ENCODE measurements at places on chromosomes 4 and X. TPM values are rescaled to one million over a fixed set of nuclear protein-coding genes. Genes with fewer than 3 reads are reported as not detected.

DNA sequence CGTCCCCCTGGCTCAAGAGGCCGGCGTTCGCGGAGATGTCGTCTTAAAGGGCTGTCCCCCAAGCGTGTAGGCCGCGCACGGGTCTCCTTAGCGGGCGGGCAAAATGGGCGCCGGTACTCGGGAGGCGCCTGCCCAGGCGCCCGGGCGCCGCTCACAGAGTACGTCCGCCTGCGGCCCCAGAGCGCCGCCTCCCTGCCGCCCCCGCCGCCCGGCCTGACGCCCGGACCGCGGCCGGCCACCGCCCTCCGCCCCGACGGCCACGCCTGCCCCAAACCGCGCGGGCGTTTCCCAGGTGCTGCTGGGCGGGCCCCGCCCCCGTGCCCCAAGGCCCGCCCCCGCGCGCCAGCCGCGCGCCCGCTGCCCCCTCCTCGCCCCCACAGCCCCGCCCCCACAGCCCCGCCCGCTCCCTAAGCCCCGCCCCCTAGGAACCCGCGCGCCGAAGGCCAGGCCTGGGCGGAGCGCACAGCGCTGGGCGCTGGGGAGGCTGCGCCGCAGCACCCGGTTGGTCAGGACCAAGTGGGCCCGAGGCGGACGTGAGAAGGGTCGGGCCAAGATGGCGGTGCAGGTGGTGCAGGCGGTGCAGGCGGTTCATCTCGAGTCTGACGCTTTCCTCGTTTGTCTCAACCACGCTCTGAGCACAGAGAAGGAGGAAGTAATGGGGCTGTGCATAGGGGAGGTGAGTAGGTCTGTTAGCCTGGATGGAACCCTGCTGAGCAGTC lies at the start of the genes BRCC3, CMC4 and MTCP1:
Gene BRCC3 (plus strand): TSS at position 534 of the 719 bp plus-strand sequence. CDS start 20 bp downstream, at position 554.
Gene CMC4 (minus strand): TSS at position 162 of the 719 bp plus-strand sequence. CDS start 7,113 bp downstream, outside the sequence.
Gene MTCP1 (minus strand): TSS at position 162 of the 719 bp plus-strand sequence. CDS start 5,126 bp downstream, outside the sequence.
- peak; percentile 81 for DNase-seq

DNA sequence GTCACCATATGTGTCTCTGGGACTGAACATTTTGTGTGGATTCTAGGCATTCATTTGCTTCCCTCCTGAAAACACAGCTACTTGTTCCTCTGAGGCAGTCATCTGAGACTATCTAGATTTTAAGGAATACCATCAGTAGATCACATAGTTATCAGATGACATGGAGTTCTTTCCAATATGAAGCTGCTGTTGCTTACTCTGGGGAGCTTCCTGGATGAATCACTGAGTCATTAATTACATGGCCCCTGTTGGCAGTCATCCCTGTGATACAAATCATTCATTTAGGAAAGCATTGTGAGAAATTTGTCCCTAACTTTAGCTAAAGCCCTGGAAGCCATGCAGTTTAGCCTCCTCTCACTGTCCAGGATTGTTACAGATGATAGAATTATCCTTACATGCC lies 98.2 kb upstream of the ARSJ start:
- DNase-seq: peak; percentile 74

GRCh38 chr4:146104541-146104940 lies 71.0 kb upstream of the LSM6 start:
- DNase-seq: no peak

DNA sequence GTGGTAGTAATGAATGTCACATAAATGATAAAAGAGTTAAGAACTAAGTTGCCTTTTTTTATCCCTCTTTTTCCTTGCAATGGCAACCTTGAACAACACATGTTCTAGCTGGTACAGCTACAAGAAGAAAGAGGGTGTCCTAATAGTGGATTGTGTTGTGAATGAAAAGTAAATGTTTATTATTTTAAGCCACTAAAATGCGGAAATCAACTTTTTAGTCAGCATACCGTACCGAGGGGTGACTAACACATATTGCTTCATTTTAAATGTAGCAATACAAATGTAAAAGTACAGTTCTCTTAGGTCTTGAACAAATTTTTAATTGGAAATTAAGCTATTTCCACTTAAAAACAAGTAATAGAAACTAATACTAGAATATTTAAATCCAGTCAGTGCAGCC lies 17.7 kb upstream of the AP1AR start:
- DNase-seq: peak; percentile 87

- DNase-seq: no peak
Measured at GRCh38 chr4:140645614-140646412, 77.1 kb upstream of the UCP1 start.

DNA sequence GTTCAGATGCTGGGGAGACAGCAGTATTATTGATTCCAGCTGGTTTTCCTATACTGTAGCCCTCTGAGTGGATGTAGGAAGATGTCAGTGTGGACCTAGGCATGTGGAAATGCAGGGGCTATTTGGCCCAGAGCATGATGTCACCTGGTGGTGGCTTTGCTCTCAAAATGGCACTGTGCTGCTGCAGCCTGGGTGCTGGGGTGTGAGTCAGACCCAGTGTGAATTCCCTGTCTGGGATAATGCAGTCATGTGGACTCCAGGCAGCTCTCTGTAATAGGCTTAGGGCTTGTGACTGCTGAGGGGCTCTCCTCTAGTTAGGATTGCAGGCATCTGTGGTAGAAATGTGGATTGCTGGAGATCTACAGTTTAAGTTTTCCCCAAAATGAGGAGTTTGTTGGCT lies 70.7 kb downstream of the DCAF8L2 start:
- DNase-seq: no peak

GRCh38 chr4:80196259-80196921 lies 913 bp upstream of the PRDM8 start:
- no peak for DNase-seq

- peak; percentile 26 for DNase-seq
Measured at GRCh38 chr4:65007841-65008439, 598.7 kb upstream of the TECRL start.

DNA sequence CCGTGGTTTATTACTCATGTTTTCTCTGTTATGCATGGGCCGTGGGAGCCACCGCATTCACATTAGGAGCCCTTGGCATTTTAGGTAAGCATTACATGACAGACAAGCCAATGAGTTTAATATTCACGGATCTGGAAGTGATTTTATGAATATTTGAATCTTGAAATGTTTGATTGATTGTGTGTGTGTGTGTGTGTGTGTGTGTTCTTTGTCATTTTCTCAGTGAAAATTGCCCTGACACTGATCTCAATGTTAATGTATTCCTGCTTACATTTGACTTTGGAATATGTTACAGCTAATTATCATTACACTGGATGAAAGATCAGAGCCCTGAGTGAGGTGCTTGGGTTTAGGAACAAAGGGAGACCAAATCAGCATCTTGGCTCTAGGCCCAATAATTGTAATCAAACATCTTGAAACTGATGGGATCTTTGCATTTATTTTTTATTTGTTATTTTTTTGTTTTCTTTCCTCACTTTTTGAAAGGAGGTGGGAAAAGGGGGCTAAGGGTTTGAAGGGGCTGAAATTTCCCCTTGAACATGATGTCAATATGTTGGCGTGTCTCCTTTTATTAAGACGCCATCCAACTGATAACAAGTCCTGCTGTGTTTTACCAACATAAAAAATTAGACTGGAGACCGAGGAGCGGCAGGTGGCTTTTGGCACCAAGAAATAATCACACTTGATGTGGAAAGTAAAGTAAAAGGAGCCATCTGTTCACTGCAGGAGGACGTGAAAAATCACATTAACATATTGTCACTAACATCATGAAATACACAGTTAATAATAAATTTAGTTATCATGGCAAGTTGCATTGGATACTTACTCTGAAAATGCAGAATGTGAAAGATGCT lies 5.2 kb upstream of the GK2 start:
- DNase-seq: no peak

DNA sequence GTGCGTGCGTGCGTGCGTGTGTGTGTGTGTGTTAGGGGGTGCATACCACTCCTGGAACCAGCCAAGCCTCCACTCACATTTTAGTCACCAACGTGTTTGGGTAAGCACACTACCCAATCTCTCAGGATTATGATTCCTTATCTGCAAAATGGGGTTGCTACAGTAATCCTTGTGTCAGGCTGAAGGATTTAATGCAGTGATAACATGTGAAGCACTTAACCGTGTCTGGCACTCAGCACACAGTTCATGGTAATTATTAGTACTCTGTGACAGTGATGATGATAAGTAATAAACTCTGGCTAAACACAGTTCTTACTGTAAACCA lies 57.3 kb downstream of the CLDN22 start:
- DNase-seq: peak; percentile 92

GRCh38 chrX:24027985-24028384 lies 999 bp upstream of the KLHL15 start:
- DNase-seq: no peak

DNA sequence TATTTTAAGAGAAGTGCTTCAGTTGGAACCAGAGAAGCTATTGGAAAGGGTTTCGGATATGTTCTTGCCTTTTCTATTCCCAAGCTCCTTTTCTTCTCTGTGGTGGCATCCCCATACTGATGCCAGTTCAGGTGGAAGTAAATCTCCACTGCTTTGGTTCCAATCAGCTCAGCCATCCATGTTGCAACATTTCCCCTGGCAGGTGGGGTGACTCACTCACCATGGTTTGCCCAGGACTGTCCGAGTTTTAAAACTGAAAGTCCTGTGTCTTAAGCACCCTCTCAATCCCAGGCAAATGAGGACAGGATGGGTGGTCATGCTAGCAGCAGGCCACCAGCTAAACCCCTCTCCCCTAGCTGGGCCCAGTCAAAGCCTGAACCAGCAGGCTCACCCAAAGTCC lies 15.1 kb downstream of the RAI2 start:
- DNase-seq: no peak

DNA sequence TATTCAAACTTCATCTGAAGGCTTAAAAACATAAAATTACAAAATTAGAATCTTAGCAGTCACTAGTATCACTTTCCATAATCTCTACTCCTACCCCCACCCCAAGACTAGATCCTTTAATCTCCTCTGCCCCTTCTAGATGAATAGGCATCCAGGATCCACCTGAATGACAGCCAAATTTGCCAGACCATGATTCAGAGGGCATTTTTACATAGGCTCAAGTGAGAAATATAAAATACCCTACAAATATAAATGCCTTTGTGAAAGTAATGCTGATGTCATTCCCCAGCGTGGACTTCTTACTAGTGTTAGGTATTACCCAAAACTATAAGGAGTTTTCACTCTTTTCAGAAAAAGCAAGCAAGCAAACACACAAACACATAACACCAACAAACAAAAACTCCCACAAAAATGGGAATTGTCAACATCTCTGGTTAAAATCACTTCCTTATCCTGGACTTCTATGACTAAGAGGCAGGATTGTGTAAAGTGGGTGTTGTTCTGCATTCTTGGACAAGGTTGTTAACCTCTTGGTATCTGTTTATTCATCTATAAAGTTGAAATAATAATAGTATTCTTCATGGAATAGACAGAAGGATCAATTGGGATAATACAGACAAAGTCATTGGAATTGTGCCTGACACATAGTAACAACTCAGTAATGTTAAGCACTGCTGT lies 51.3 kb upstream of the TMPRSS11F start:
- DNase-seq: peak; percentile 43

- DNase-seq: no peak
Measured at GRCh38 chr4:151144329-151145072, 45.1 kb downstream of the RPS3A start.

DNA sequence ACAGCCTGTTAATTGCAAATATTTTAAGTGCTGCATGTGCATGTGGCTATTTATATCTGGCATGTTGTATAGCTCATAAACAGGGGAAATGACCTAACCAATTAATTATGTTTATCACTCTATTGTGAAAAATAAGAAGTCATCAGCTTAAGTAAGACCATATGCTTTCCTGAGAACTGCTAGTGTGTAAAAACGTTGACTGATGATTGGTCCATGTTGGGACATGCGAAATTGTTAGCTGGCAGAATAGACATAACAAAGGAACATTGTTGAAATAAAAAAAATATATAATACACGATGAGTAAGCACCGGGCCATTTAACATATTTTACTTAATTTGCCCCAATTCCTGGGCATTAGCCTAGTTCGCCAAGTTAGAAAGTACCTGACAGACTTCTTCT lies 207.5 kb downstream of the ANK2 start:
- peak; percentile 81 for DNase-seq

DNA sequence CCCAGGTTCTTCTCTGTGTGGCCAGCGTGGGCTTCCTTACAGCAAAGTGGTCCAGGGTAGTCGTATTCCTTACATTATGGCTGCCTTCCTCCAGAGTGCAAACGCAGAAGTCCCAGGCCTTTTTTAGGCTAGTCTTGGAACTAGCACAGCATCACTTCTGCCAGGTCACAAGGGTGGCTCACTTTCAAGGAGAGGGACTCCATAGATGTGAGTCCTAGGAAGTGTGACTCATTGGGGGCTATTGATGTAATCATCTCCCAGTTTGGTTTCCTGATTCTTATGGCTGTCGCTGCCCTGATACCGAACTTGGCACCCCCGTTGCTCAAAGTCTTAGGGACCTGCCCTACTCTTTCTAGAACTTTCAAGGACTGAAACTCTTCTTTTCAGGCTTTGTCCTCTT lies 140.0 kb downstream of the DCK start:
- no peak for DNase-seq

GRCh38 chr4:95847908-95848460 lies 8.1 kb downstream of the PDHA2 start:
- no peak for DNase-seq

DNA sequence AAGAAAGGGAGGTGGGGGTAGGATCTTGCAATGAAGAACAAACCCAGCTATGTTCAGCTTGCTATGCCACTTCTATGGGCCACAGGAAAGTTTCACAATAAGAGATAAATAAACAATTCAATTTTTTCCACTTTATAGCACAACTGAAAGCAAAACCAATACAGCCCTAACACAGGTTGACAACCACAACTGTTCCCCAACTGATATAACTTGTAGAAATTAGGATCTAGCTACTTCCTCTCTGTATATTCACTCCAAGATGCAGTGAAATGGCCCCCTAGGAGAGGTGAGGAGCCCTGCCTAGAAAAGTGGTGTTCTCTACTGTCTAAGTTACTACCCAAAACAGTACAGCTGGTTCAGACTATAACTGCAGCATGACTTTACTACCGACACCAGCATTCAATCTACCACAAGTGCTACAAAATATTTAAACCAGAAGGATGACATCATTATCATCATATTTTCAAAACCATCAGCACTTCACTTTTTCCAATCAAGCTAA lies 77.0 kb downstream of the FBXW7 start:
- peak; percentile 43 for DNase-seq

DNA sequence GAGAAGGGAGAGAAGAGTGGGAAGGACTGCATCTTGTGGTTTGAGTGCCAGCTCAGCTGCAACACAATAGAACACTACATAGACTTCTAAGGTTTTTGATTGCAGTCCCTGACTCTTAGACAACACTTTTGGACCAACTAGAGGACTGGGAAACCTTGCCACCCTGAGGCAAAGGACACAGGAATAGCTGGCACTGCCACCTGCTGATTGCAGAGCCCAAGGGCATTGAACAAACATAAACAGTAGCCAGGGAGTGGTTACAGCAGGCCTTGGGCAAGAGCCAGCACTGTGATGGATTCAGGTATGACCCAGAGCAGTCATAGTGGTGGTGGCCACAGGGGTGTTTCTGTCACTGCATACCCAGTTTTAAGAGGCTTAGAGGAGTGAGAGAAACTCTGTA lies 72.5 kb upstream of the CXorf51A start:
- no peak for DNase-seq

HSD17B13 gene
- not detected for total RNA-seq

ODAPH gene
- total RNA-seq: not detected

ATXN3L gene
- not detected for total RNA-seq

DUSP21 gene
- not detected for total RNA-seq

HMGN5 gene
- 2.6 TPM for total RNA-seq

SPRY1 gene
- total RNA-seq: 14.8 TPM

HPGDS gene
- total RNA-seq: not detected

APLN gene
- total RNA-seq: under 0.01 TPM

EDNRA gene
- 4.2 TPM for total RNA-seq
